Myocyte (in vitro differentiated cells): ENCODE measurements at places on chromosomes 3 and 15. TPM values are rescaled to one million over a fixed set of nuclear protein-coding genes. Genes with fewer than 3 reads are reported as not detected.

Gene CPLX3
- not detected in 2 replicates for total RNA-seq

- DNase-seq, result no peak
These were observed 13.2 kb downstream of the GREM1 start for GRCh38 chr15:32730677-32731654.

Gene TBC1D5
- total RNA-seq, result 73.0 and 76.0 TPM in 2 replicates

GRCh38 chr3:114998971-114999579, 148.0 kb downstream of the ZBTB20 start:
- DNase-seq, result no peak

DNA sequence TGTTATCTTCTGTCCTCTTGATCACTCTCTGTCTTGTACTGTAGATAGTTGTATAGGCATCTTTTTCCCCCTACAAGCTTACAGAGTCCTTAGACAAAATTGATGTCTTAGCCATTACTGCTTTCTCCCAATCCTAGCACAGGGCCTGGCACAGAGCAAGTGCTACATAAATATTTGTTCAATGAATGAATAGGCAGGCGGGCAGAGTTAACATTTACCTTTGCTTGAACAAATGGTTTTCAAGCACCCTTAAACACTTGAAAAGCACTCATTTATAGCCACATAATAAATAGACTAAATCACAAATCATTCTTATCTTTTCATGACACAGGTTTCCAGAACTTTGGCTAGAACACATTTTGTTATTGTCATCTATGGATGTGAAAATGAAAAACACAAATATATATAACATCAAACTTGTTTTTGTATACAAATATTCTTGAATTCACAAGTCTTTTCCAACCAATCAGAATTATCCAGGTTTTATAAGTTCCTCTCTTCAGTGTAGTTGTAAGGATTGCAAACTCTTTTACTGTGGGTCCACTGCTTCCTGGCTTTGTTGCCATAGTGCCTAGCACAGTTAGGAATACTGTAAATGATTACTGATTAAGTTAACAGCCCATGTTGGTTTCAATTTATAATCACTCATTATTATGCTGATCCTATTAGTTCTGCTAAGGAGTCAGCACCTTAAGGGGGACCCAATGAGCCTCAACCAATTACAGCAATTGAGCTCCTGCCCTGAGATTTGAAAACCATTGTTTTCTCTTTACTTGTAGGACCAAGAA, 61.9 kb downstream of the ISL2 start:
- no peak for DNase-seq

Gene IMPG2
- total RNA-seq, result 0.67 and 0.78 TPM in 2 replicates

DNA sequence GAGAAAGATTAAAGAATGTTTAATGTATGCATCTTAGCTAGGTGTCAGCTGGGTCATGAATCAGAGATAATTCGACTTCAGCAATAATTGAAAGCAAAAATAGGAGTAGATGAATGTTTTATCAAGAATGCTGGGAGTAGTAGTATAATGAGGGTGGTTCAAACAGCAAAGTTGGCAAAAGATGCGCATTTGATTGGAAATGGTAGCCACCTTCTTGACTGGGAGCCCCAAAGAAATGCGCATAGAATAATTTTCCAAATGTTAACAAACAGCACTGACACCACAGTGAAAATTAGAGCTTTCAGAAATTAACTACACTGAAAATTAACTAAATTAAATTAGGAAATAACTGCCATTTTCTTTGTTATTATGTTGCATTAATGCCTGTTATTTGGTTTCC, 195.8 kb downstream of the TUSC7 start:
- DNase-seq, result no peak

DNA sequence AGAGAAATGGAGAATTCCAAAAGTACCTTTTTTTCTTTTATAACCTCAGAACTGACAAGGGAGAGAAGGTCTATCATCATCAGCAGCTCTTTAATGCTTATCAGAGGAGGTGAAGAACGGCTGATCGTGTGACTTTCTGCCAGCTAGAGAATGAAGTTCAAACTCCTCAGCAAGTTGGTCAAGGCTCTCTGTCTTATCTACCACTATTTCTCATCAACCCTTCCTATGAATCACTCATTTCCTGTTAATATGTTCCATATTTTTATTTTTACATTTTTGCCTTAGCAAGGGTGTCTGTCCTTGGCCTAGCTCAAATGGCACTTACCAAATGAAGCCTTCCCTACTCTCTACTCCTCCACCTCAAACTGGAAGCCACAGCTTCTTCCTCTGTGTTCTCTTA, 73.1 kb upstream of the TSPAN3 start:
- DNase-seq, result no peak

- DNase-seq, result peak; percentile 36
These were observed 25.0 kb downstream of the LRRC58 start for GRCh38 chr3:120324190-120324589.

Gene TMEM266
- total RNA-seq, result not detected in 2 replicates

Gene ITPKA
- total RNA-seq, result 6.2 and 10.7 TPM in 2 replicates

Gene SLC22A14
- 0.78 and 0.83 TPM in 2 replicates for total RNA-seq

- no peak for DNase-seq
These were observed 35.6 kb upstream of the FAM107A start for GRCh38 chr3:58612830-58613229.

Gene TM6SF1
- 0.48 TPM in 1 of 2 replicates, not detected in the other for total RNA-seq

Gene CP
- total RNA-seq, result not detected in 2 replicates

DNA sequence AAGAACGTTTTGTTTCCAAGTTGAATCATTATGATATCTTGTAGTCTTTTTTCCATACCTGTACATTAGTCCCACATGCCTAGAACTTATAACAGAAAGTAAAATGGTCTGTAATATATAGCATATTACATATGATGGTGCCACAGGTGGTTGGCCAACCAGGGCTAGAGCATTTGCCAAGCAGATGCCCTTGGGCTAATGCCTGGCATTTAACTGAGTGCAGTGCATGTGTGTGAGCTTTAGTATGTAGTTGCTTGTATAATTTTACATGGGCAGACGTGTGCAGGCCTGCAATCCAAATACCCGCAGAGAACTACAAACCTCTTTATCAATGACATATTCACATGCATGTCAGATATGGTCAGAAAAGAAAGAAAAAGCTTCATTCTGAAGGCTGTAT, 27.5 kb downstream of the THSD4 start:
- no peak for DNase-seq

DNA sequence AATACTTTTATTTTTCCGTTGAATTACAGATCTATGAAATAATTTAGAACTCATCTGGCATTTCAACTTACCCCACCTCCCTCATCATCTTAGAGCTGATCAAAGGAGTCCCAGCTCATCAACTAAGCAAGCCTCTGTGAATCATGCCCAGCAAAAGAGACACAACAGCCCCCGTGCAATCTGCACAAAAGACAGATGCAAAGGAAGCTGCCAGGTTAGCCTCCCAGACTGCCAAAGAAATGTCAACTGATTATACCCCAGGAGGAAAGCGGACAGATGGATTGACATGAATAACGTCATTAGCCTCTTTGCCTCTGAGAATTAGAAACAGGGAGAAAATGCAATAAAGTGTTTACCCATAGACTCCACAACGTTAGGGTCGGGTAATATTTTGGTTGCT, 75.0 kb downstream of the GABRB3 start:
- no peak for DNase-seq

- DNase-seq, result peak; percentile 96
These were observed 35.9 kb upstream of the TFRC start for GRCh38 chr3:196117809-196118208.

DNA sequence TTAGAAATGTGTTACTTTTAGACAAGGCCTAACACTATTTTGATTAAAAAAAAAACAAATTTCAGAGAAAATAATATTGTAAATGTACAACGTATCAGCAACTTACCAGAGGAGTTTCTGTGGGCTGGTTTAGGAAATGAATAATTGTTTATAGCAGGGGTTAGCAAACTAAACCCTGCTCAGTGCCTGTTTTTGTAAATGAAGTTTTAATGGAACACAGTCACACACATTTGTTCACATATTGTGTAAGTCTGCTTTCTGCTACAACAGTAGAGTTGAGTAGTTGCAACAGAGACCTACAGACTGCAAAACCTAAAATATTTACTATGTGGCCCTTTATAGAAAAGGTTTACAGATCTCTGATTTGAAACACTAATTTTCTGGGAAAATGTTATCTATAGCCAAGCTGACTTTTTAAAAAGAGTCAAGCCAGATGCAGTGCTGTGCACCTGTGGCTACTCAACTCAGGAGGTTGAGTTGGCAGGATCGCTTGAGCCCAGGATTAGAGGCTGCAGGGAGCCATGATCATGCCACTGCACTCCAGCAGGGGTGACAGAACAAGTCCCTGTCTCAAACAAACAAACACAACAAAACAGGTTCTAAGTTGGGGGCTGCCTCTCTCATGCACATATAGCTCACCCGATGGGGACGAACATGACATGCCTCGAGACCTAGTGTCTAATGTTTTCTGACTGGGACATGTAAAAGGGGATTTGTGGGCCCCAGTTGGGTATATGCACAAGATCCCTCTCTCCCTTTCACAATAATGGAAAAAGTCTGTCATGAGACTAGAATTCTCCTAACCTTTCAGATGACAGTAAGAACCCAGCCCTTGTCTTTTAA, 182.5 kb downstream of the TNIK start:
- DNase-seq, result no peak

DNA sequence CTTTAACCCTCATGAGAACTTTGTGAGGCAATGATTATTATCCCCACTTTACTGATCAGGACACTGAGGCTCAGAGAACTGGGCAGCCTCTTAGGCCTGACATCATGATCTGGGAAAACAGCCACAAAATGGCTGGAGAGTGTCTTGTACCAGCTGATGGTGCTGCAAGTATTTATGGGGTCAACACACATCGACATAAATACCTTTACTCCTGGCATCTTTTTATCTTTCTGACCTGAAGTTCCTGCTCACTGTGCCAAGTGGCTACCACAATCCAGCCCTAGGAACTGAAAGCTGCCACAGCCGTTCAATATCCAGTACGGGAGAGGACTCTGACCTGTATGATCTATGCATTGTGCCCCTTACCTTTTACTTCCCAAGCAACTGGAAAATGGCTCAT, 29.2 kb upstream of the MUC13 start:
- DNase-seq, result no peak

Gene GCSAM
- not detected in 2 replicates for total RNA-seq

DNA sequence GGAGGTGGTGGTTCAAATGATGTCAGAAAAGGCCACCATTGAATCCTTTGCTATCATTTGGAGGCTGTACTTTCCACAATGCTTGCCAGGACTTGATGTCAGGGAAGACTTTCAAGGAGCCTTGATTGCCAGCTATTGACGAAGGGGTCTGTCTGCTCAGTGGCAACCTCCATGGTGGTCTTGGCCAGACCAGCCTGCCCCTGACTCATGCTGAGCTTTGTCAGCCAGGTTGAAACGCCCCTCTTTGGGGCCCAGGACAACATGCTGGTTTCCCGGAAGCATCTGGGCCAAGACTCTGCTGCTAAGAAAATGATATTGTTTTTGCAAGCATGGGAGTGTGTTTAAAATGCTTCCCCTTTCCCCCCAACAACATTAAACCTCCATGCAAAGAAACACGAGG, 26.7 kb downstream of the CGNL1 start:
- DNase-seq, result no peak
